ENCODE measurements at places on chromosomes 7 and 10.

DNA sequence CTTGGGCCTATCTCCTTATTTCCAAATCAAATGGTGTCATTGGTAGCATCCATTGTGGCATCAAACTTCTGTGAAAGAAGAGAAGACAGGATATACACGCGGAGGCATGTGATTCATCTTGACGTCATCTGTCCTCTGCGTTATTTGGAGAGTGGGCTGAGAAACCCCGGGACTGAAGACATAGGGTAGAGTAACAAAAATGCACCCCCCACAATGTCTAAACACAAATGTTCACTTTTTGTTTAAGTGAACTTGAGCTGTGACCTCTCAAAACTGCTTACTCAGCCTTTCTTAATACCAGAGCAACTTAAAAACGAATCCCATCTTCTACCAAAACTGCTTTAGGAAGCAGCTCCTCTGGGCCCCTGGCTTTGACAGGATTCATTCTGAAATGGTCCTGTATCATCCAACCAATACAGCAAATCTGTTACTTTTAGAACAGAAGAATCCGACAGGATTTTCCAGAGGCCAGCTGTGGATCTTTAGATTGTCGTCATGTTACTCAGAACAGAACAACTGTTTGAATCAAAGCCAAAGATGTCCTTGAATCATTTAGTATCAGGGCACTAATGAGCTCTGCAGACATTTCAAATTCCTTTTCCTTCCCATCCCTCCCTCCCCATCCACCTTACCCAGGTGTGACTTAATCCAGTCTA lies 438.1 kb downstream of the SUGCT start:
- DNase-seq, result no peak

GRCh38 chr10:127411062-127411461 lies 138.0 kb upstream of the NPS start:
- DNase-seq, result no peak

- DNase-seq, result no peak
Observed at GRCh38 chr10:22634093-22634492, 80.3 kb downstream of the PIP4K2A start.

- DNase-seq, result no peak
Observed at GRCh38 chr7:12322284-12322902, 81.3 kb downstream of the VWDE start.

GRCh38 chr10:86979977-86980448 lies 11.7 kb downstream of the ADIRF start:
- DNase-seq, result no peak

DNA sequence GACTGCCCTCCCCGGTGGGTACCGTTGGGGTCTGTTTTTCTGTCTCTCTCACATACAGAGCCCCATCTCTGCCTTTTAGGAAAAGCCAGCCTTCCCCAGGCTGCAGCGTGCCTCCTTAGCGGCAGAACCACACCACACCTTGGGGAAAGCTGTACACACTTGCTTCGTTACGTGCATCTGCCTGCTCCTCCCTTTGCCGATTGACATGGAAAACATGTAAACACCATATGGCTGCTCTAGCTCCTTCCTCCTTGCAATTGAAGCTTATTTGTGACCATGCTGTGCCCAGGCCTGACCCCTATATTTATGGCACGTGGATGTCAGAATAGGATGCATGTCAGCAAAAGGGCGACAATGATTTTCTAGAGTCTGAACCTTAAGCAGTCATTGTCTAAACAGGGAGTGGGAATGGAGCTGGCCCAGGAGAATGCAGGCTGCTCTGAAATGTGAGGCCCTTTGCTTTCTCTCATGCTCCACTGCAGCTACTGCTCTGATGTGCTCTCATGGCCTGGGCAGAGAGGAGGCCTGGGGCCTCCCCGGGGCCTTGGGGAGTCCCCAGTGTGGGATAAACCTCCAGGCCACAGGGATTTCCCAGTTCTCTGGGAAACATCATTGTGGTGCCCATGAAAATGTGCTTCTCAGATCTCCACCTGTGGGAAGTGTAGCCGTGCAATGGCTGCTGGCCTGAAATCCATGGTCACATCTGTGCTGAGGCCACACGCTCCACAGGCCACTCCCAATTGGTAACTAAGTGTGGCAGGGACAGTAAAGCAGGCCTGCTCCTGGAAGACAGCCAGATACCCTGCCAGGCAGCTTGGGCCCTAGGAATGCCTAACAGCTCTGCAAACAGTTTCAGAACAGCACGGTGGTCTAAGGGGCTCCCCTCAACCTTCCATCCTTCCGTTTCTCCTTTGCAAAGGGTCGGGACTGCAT lies 18.6 kb downstream of the PDE6C start:
- DNase-seq, result no peak

GRCh38 chr10:114220281-114220680 lies 18.8 kb upstream of the VWA2 start:
- DNase-seq, result no peak

GRCh38 chr7:11516328-11516727 lies 315.7 kb downstream of the THSD7A start:
- no peak for DNase-seq

DNA sequence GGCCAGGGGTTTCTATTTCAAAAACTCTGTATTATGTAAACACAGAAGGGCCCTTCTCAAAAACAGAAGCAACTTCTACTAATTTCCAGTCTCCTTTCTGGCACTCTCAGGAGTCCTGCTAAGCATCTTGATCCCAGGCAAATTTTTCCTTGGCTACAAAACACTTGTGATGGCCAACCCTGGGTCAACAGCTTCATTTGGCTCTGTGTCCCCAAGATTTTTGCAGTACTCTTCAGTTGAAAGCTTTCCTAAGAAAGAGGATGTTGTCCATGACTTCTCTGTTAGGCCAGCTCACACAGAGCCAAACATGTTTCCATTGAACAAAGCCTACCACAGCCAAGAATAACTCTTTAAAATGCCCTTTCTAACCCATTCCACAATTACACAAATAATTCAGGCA lies 99.0 kb upstream of the EGR2 start:
- DNase-seq, result no peak

- DNase-seq, result no peak
Observed at GRCh38 chr10:123555616-123556015, 110.5 kb upstream of the GPR26 start.

GRCh38 chr10:131689486-131689885 lies 211.3 kb upstream of the PPP2R2D start:
- no peak for DNase-seq

- DNase-seq, result no peak
Observed at GRCh38 chr10:86261941-86262687, 104.5 kb downstream of the GRID1 start.

DNA sequence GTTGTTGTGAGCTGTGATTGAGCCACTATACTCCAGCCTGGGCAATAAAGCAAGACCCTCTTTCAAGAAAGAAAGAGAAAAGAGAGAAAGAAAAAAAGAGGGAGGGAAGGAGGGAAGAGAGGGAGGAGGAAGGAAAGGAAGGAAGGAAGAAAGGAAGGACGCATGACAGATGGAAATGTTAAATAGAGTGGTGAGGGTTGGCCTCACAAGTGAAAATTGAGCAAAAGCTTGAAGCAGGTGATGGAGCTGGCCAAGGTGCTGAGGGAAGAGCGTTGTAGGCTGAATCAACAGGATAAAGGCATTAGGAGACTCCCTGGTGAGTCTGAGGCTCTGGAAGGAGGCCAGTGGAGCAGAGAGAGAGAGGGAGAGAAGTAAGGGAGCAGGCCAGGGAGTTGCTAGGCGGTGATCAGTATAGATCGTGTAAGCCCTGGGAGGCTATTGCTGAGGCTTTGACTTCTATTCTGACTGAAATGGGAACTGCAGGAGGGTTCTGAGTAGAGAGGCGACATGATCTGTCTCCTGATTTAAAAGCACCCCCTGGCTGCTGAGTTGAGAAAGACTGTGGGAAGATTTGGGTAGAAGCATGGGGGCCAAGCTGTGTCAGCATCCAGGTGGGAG lies 26.5 kb upstream of the TMEM248 start:
- DNase-seq, result no peak

- no peak for DNase-seq
Observed at GRCh38 chr10:17918187-17918903, 33.4 kb upstream of the SLC39A12 start.

GRCh38 chr7:107691716-107692115 lies 31.1 kb downstream of the SLC26A4 start:
- DNase-seq, result no peak

- DNase-seq, result no peak
Observed at GRCh38 chr10:86661161-86662025, 6.9 kb upstream of the LDB3 start.

- no peak for DNase-seq
Observed at GRCh38 chr7:112080978-112081377, 125.2 kb downstream of the DOCK4 start.

- no peak for DNase-seq
Observed at GRCh38 chr10:126133906-126134656, 237.7 kb downstream of the FANK1 start.

DNA sequence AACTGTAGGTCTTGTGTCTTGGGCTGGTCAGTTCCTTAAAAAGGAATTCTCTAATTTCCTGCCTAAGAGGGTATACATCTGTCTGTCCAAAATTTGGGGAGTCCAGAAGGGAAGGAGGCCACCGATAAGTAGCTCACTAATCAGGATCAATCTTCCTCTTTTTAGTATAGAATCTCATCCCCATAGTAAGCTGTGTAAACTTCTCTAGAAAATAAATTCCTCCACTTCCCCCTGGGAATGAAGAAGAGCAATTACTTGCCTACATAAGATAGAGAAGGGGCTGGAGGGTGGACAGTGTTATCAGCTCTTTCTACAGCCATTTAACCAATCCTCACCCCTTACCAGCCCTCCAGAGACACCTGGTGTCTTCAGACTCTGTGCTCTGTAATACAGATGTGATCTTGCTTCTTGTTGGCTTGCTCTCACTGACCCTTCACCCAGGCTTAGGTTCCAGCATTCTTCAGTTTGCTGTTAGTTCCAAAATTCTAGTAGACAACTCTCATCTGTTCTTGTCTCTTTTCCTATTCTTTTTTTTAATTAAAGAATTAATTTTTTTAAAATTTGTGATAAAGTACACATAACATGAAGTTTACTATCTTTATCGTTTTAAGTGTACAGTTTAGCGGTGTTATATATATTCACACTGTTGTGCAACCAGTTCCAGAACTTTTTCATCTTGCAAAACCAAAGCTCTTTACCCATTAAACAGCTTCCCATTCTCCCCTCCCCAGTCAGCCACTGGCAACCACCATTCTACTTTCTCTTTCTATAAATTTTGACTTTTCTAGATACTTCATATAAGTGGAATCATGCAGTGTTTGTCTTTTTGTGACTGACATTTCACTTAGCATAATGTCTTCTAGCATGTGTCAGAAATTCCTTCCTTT lies 6.5 kb upstream of the PRKAR2B start:
- DNase-seq, result no peak

DNA sequence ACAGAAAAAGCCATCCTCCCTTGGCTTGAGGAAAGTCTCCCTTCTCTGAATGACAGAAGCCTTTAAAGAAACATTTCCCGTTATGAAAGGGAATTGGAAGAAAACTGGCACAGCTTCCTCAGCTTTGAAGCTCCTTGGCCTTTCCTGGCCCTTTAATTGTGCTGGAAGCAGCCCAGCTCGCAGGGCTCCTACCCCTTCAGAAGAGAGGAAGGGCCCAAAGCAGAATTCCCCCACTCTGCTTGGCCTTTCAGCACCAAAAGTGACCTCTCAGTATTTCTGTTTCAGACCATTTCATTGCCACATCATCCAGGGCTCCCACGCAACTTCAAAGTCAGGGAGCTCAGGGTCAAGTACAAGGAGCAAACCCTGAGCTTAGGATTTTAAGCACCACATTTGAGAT lies 4.2 kb downstream of the AFAP1L2 start:
- DNase-seq, result no peak

GRCh38 chr7:79037001-79037400 lies 416.5 kb downstream of the MAGI2 start:
- DNase-seq, result no peak

DNA sequence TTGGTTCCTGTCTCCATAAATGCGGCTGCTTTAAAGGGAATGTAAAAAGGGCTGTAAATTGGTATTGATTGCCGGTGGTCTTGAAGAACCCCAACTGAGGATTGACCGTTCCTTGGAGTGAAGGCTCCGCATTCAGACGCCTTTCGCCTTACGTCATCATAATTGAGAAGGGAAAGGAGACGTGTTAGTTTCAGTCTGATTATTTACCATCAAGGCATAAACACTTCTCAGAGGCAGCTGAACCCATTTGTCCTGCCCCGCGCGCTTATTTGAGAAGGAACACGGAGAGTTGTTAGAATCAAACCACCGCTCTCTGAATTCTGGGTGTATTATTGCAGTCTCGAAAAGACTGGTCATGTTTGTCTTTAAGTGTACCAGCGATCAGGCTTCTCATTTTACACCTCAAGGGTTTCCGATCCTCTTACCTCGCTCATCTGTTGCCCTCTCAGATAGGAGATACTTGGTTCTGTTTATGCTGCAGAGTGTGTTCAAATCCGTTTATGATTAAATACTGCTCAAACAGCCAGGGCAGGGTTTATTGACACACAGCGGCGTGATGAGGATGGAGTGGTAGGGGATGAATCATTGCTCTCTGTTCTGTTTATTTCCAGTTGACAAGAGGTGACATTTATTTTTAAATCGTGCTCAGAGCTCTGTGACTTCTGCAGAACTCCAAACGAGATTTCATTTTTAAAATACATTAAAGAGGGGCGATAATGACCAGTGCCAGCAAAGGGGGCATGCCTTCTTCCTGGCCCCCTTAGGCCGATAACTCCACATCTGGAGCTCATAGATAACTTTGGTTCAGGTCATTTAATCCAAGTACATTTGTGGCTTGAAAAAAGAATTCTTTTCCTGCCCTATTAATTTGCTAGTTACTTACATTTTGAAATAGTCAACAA lies 30.4 kb downstream of the FOXK1 start:
- no peak for DNase-seq

DNA sequence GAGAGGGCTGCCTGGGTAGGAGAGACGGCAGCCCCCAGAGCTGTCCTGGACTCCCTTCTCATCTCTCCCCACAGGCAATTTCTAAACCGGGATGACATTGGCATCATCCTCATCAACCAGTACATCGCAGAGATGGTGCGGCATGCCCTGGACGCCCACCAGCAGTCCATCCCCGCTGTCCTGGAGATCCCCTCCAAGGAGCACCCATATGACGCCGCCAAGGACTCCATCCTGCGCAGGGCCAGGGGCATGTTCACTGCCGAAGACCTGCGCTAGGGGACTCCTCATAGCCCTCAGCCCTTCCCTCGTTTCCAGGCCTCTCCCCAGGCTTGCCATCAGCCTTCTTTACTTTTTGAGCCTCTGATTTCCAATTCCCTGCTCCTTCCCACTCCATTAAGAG lies 2.6 kb downstream of the ATP6V1F start:
- DNase-seq, result no peak

- DNase-seq, result no peak
Observed at GRCh38 chr10:132595021-132595420, 57.4 kb downstream of the INPP5A start.

GRCh38 chr10:83166344-83166743 lies 973.0 kb upstream of the GHITM start:
- DNase-seq, result no peak

GRCh38 chr7:18461785-18462467 lies 33.6 kb upstream of the HDAC9 start:
- DNase-seq, result no peak

- DNase-seq, result no peak
Observed at GRCh38 chr7:159237022-159237653, 92.5 kb upstream of the VIPR2 start.

DNA sequence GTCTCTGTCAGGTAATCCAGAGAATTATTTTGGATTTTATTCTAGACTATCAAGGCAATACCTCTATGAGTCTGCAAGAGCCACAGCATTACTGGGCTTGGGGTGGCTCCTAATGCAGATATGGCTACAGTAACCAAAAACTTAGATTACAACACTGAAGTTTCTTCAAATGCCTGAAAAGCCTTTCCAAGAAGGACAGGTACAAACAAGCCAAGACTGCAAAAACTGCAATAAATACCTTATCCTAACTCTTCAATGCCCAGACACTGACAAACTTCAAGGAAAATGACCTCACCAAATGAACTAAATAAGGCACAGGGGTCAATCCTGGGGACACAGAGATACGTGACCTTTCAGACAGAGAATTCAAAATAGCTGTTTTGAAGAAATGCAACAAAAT lies 82.0 kb downstream of the TES start:
- no peak for DNase-seq

Data from effector memory CD4-positive, alpha-beta T cell (primary cell).